Right lung (tissue), 10 donors: ENCODE measurements at places on chromosomes 5 and 9. TPM values are rescaled to one million over a fixed set of nuclear protein-coding genes. Genes with fewer than 3 reads are reported as not detected.

The ADCY2 gene
- 7.1 TPM for polyA plus RNA-seq

The HEXB gene
- 56.8 TPM for polyA plus RNA-seq

The PLAC8L1 gene
- polyA plus RNA-seq = 0.77 TPM

The ADAMTS12 gene
- polyA plus RNA-seq = 56.9 TPM

The S100Z gene
- 0.49 TPM for polyA plus RNA-seq

The CCL27 gene
- 1.1 TPM for polyA plus RNA-seq

The RMRP gene
- polyA plus RNA-seq = 4.1 TPM

The MLANA gene
- polyA plus RNA-seq = 1.1 TPM

The DIRAS2 gene
- polyA plus RNA-seq = 0.57 TPM

The SEC16A gene
- polyA plus RNA-seq = 52.9 TPM

The MEIKIN gene
- not detected for polyA plus RNA-seq

The FBP2 gene
- polyA plus RNA-seq = 2.9 TPM

The GLRA1 gene
- 0.13 TPM for polyA plus RNA-seq
